ENCODE measurements at places on chromosomes 16 and 17.

GRCh38 chr17:9628509-9628908 is 16.8 kb upstream of the USP43 start:
- no peak for DNase-seq

DNA sequence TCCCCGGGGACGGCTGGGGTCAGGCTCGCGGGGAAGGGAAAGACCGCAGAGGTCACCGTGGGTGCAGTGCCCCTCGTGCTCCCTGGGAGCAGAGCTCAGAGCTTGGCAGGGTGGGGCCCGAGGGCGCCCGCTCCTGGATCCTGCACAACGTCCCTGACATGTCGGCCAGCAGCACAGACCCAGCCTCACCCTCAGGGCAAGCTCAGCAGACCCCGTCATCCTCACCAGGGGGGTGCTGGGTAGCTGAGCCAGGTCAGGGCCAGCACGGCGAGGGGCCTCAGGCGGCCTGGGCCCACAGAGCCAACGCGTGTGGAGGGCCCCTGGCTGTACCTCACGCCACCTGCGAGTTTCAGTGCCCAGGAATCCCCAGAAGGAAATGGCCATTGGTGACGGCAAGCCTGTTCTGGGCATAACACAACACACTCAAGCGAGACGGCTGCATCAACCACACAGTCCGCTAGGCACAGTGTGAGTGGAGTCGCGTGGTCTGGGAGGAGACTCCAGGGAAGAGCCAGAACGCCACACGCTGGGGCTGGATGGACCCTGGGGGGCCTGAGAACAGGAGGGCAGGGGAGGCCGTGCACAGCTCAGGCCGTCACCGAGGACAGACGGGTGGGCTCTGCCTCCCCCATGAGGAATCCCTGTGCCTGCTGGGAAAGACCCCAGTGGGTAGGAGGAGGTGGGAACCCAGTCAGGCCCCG is 60.3 kb downstream of the ZNF778 start:
- DNase-seq = no peak

- no peak for DNase-seq
Observed at GRCh38 chr16:90026135-90026534, 6.9 kb upstream of the DBNDD1 start.

- DNase-seq = no peak
Observed at GRCh38 chr16:58499615-58500351, at the start of gene NDRG4. Gene NDRG4, plus strand, starts transcription at chr16:58500143. Its CDS starts 106 bp downstream, at chr16:58500249.

- no peak for DNase-seq
Observed at GRCh38 chr17:76405967-76406647, 21.7 kb downstream of the SPHK1 start.
